ENCODE measurements at places on chromosomes 1 and 21. TPM values are rescaled to one million over a fixed set of nuclear protein-coding genes. Genes with fewer than 3 reads are reported as not detected.

- no peak overlapping the region for H3K4me3 ChIP-seq
- peaks cover 8% of the 10 kb centered on the region for H3K4me1 ChIP-seq
- peaks cover 36% of the 10 kb centered on the region for H3K36me3 ChIP-seq
- H3K27me3 ChIP-seq, result no peaks in the 10 kb centered on the region
Measured at GRCh38 chr1:185151215-185151614, 5.5 kb downstream of the TRMT1L start.

RC3H1 gene
- 82.1 TPM for total RNA-seq

DNA sequence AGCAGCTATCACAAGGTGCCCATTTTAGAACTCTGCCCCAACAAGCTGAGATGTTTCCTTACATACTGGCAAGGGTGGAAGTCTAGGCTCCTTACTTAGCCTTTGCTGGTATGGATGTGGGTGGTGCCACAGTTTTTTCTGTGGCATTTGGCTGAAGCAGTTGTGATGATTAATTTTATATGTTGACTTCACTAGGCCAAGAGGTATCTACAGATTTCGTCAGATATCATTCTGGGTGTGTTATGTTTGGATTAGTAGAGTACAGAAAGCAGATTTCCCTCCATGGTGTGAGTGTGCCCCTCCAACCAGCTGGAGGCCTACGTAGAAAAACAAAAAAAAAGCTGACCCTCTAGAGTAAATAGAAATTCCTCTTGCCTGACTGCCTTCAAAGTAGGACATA is 317.0 kb downstream of the BARHL2 start:
- H3K4me3 ChIP-seq, result no peak overlapping the region
- H3K27me3 ChIP-seq, result no peaks in the 10 kb centered on the region
- DNase-seq, result no peak
- no peaks in the 10 kb centered on the region for H3K4me1 ChIP-seq
- no peaks in the 10 kb centered on the region for H3K36me3 ChIP-seq
- H3K27ac ChIP-seq, result no peak overlapping the region

NBPF4 gene
- not detected for total RNA-seq

DNA sequence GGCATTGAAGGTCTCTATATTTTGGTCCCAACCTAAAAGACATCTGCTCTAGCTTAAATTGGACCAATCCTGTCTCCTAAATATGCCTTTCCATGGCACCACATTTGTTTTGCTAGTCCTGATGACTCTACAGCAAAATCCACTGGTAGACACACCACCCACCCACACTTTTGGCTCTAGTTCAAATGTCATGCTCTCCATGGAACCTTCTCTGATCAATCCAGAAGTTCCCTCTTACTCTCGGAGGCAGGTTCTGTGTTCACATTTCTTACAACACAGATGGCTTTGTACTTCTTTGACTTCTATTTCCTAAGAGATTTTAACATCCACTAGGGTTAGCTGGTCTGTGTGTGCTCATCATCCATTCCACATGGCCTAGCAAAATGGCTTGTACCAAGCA is 151.3 kb downstream of the APP start:
- no peaks in the 10 kb centered on the region for H3K4me1 ChIP-seq
- no peaks in the 10 kb centered on the region for H3K36me3 ChIP-seq
- no peaks in the 10 kb centered on the region for H3K27me3 ChIP-seq
- H3K4me3 ChIP-seq, result no peak overlapping the region
- no peak overlapping the region for H3K27ac ChIP-seq

GRCh38 chr1:111199329-111199728 is 1.1 kb downstream of the DENND2D start:
- peaks cover 91% of the 10 kb centered on the region for H3K4me1 ChIP-seq
- H3K27me3 ChIP-seq, result no peaks in the 10 kb centered on the region
- peak overlapping the region; percentile 87 for H3K27ac ChIP-seq
- H3K4me3 ChIP-seq, result peak overlapping the region; percentile 68
- peaks cover 49% of the 10 kb centered on the region for H3K36me3 ChIP-seq
- DNase-seq, result no peak

DNA sequence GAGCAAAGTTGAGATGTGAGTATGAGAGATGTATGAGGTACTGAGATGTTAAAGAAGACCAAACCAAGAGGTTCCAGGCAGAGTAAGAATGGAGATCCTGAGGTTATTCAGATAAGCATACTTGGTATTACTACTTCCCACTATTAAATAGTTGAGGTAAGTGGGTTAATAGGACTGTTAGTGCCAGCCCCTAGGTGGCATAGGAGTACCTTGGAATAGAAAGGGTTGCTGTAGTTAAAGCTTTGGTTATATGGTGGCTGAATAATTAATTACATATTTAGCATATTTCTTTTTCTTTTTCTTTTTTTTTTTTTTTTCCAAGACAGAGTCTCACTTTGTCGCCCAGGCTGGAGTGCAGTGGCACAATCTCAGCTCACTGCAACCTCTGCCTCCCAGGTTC is 397.9 kb upstream of the TMPRSS15 start:
- no peaks in the 10 kb centered on the region for H3K36me3 ChIP-seq
- no peak for DNase-seq
- H3K4me1 ChIP-seq, result no peaks in the 10 kb centered on the region
- H3K4me3 ChIP-seq, result no peak overlapping the region
- no peaks in the 10 kb centered on the region for H3K27me3 ChIP-seq

GRCh38 chr1:215375381-215375780 is 191.7 kb upstream of the KCTD3 start:
- H3K27me3 ChIP-seq, result no peaks in the 10 kb centered on the region
- H3K4me3 ChIP-seq, result no peak overlapping the region
- H3K27ac ChIP-seq, result no peak overlapping the region

DNA sequence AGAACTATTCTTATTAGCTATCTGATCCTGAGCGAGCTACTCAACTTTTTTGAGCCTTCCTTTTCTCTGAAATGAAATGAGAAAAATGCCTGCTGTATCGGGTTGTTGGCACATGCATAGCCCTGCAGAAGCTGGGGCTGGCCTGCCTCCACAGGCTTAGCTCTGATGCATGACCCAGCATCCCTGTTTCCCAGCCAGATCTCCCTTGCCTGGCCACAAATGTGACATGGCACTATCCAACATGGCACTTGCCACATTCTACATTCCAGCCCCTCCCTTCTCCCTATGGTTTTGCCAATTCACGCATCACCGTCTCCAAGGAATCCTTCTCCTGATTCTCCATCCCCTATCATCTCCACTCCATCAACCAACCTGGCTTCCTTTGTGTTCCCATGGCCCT is 13.8 kb downstream of the RNU5D-1 start:
- H3K4me3 ChIP-seq, result no peak overlapping the region
- H3K36me3 ChIP-seq, result no peaks in the 10 kb centered on the region
- H3K27me3 ChIP-seq, result no peaks in the 10 kb centered on the region
- H3K4me1 ChIP-seq, result peaks cover 31% of the 10 kb centered on the region

All from natural killer cell (primary cell).